NCI-H2081 (cell line): ENCODE measurements at places on chromosomes 7 and 10.

DNA sequence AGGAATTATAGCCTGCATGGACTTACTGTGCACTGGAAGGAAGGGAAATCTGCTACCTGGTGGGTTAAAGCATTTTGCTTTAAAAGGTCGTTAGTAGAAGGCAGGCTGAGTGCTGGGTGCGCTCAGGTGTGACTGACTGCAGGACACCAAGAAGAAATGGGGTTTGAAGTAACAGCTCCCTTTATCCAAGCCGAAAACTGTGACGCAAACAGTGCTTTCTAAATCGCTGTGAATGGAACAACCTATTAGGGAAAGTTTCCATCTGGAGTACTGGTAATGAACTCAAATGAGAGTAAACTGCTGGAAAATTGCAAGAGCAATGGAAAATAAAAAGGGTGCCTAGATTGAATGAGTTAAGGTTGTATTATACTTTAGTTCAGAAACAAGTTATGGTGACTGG is 95.3 kb downstream of the CNNM2 start:
- no peak for DNase-seq

DNA sequence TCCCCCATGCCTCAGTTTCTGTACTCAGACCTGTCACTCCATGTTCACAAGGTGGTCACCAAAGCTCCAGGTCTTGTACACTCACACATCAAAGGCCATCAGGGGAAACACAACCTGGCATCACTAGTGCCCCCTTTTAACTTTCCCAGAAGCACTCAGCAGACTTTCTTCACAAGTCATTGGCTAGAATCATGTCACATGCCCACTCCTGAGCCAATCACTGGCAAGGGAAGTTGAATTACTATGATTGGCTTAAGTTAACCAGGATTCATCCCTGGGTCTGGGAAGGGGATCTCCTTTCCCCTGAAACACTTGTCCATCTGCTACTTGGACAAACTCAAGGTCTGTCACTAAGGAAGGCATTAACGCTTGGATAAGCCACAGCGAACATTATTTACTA is 193.8 kb upstream of the PLXNA4 start:
- DNase-seq: no peak

DNA sequence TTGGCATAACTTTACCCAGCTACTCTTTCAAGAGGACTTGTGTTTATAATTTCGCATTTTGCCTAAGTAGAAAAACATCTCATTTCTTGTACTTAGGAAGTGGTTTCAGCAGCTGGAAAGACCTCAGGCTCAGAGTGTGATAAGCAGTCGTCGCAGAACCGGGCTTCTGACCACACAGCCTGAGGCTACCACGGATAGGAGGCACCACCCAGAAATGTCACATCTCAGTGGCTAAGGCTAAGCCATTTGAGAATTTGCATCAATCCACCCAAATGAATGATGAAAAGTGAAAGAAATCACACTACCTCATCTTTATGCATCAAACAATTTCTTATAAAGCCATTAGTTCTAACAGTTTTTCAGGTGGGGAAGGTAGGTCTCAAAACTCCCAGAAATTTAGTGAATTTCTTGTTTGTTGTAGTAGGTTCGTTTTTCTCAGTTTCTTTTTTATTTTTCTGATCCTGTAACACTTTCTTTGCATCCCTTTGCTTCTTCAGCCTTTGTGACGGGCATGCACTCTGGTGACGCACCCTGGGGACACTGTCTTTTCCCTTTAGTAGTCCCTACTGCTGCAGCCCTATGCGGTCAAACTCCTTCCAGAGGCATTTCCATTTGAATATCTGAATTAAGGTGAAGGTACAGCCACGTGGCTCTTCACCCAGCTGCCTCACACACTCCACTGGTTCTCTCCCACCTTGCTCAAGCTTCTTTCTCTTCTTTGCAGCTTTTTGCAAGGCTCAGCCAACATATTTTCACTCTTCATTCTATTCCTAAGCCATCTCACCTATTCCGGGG is 68.5 kb downstream of the MAP3K8 start:
- no peak for DNase-seq

DNA sequence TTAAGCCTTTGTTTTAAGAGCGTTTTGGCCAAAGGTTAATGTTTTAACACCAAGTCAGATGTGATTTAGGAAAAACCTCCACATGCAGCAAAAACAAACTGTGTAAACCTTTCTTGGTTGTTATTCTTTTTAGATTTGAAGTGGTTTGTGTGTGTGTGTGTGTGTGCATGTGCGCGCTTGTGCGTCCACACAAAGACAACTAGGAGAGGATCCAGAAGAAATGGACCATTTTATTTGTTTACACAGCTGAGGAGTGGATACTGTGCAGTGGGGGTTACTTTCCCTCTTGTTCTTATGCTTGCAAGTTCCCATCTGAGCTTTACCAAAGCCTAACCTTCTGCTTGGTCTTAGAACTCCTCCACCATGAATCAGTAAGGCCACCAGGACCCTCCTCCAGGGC is 20.0 kb downstream of the TCF7L2 start:
- DNase-seq: no peak

DNA sequence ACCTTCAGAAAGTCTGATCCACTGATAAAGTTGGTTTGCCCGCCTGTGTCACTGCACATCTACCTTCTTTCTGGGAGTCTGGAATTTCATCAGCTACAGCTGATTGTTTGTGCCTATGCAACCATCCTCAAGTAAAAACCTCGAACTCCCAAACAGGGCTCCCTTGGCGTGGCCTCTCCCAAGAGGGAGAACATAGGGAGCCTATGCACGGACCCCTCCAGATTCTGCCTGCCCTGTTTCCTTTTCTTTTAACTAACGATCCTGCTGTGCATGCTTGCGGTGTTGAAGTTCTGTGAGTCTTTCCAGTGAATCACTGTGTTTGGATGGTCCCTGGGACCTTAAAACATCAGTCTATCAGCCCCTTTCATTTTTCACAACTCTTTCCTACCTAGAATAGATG is 226.9 kb upstream of the SEMA3D start:
- no peak for DNase-seq

- DNase-seq: no peak
Observed at GRCh38 chr10:69853064-69853463, 51.4 kb downstream of the COL13A1 start.

DNA sequence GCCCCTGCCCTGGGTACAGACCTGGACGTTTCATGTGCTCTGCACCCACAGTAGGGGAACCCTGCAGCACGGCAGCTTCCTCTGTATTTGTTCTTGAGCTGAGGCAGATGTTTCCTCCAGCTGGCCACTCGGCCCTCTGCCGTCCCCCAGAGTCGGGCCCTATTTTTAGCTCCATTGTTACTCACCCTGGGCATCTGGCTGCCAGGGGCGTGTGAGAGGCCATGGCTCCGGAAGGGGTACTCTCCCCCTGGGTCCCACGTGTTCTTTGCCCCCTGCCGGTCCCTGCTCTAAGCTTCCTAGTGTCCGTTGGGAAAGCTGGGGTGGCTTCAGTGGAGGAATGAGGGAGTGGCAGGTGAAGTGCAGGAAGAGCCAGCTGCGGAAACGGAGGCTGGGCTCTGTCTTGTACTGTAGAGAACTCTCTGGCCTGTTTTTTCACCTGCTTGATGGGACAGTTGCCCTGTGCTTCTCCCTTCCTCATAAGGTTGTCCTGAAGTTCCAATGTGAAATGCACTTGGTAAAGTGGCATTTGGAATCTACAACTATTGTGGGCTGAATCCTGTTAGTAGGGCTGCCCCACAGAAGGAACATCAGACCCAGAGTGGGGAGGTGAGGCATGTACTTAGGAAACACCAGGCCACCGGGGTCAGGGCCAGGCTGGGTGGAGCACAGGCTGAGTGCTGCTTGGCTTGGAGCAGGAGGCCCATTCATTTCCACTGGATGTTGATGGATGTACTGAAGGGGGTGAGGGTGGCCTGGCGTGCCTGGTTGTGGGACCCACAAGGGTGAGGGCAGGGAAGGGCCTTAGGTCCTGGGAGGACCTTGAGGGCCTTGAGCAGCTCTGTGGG is 30.6 kb downstream of the PALD1 start:
- peak; percentile 15 for DNase-seq

- DNase-seq: no peak
Observed at GRCh38 chr10:28627102-28627501, 50.2 kb upstream of the BAMBI start.

DNA sequence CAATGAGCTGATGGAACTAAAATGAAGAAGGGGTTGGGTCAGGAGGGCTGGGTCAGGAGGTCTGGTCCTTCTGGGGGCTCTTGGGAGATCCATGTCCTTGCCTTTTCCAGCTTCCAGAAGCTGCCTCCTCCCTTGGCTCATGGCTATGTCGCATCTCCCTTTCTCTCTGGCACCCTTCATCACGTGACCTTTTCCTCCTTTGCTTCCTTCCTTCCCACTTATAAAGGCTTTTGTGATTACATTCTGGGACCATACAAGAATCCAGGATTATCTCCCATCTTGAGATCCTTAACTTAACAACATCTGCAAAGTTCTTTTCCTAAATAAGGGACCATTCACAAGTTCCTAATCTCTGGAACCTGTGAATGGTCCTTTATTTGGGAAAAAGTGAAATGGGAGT is 290.2 kb downstream of the GALNT17 start:
- DNase-seq: no peak

DNA sequence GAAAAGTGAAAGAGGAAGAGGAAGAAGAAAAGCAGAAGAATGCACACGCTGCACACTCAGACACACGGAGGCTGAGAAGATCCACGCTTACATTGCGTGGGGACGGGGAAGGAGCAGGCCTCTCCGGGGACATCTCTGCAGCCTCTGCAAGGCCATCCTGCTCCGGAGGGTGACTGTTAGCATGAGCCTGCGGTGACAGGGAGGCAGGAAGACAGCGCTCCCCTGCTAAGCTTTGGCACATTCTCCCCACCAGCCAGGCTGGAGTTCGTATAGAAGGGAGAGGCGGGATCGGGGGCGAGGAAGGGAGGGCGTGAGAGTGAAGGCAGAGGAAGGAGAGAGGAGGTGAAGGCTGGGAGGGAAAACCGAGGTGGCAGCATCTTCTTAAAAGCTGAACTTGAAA is 366.0 kb upstream of the SHH start:
- no peak for DNase-seq

DNA sequence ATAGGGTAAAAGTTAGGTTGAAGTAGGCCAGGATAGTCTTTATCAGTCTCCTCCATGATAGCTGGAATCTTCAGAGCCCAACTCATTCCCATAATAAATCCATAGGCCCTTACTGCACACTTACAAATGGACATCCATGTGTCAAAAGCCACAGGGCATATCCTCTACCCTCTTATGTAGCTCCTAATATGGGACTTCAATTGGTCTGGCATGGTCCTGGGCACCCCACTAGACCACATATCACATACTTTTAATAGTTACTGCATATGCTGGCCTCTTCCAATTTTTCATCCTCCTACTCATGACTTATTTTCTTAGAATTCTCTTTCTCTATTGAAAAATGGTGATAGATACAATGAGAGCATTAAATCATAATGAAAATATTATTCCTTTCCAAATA is 169.3 kb downstream of the MAGI2 start:
- no peak for DNase-seq

GRCh38 chr7:101164071-101164840 is 1.1 kb downstream of the VGF start:
- DNase-seq: no peak

DNA sequence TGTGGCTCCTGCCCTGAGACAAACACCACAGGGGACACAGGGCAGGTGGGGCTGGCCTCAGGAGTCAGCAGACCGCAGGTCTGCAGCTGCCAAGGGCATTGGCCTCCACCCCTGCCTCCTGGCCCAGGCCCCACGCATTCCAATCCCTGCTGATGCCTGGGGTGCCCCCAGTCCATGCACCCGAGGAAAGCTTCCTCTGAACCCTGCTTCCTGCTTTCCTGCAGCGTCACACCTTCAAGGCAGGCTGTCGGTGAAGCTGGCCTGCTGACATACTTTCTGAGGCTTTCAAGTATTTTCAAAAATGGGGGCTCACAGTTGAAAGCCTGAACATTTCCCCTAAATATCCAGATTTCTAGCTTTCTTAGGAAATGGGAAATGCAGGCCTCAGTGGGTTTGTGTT is 22.5 kb upstream of the ANTXRL start:
- no peak for DNase-seq

DNA sequence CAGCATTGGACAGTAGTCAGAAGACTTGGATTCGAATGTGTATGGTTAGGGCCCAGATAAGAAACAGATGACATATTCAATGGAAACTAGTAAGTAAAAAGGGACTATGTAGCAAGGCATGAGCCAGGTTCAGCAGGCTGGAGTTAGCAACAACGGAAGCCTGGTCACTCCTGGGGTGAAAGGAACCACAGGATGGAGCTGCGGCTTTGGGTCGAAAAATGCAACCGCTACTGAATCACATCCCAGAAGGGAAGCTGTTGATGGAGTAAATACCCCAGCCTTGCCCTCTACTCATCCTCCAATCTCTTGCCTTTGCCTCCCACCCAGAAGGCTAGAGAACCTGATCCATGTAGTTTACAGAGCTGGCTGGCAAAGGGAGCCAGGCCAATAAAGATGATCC is 37.5 kb upstream of the EGR2 start:
- no peak for DNase-seq

- DNase-seq: peak; percentile 38
Observed at GRCh38 chr7:134513169-134513752, 14.1 kb upstream of the AKR1B10 start.

GRCh38 chr10:118669020-118669791 is 73.8 kb upstream of the PRLHR start:
- DNase-seq: peak; percentile 23

DNA sequence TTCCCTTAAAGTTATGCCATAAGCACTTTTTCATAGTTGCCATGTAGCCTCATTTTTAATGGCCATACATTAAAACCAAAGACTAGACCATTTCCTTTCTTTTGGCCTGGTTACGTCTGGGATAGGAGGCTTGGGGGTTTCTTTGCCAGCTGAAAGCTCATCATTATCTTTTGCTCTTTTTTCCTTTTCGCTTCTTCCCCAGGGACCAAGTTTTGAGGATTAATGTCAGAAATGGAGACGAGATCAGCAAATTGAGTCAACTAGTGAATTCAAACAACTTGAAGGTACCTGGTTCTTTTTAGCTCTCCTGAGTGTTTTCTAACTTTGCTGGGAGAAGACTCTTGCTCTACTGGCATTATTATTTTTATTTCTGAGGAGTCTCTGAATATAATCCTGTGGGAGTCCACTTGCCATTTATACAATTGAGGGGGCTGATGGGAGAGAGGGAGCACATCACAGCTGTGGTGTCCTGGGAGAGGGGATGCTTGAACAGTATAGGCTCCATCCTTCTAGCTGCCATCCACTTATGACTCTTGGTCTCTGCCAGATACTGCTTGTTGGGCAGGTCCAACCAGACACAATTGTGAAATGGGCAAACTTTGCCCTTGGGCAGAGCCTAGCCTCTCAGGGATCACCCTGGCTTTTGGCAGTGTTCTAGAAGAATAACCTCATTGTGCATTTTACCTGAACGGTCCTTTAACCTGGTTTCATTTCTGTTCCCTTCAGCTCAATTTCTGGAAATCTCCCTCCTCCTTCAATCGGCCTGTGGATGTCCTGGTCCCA is 5.8 kb downstream of the CPA4 start:
- DNase-seq: no peak

DNA sequence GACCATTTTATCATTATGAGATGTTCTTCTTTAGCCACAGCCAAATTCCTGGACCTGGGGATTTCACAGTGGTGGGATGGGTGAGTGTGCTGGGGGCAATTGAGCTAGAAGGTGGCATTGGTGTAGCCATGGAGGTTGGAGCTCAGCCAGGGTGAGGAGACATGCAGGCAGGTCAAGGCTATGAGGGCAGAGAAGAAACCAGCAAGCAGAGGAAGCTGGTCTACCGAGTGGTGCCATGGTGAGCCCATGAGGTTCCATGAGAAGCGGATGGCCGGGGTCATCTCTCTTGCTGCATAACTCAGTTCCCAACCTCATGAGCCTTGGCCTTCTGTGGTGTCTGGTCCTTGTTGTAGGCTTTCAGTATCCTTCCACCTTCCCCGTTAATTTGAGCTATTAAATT is 91.4 kb downstream of the CARD11 start:
- no peak for DNase-seq
